CD4-positive, alpha-beta T cell (primary cell): ENCODE measurements at places on chromosomes 2 and 18. TPM values are rescaled to one million over a fixed set of nuclear protein-coding genes. Genes with fewer than 3 reads are reported as not detected.

DNA sequence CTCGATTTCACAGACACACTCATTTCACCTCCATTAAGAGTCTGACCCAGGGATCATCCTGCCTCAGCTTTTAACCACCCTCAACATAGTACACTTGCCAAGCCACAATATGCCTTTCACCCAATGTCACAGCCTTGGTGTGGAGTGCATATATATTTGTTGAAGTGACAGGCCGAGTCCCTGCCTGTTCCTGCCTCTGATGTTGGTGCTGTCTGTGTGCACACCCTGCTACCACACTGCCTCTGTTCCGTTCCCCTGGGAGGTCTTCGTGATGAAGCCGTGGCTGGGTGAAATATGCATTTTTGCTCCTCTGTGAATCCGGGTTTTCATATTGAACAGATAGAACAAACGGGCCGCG lies 90.3 kb downstream of the RNF144A start:
- DNase-seq: no peak

DNA sequence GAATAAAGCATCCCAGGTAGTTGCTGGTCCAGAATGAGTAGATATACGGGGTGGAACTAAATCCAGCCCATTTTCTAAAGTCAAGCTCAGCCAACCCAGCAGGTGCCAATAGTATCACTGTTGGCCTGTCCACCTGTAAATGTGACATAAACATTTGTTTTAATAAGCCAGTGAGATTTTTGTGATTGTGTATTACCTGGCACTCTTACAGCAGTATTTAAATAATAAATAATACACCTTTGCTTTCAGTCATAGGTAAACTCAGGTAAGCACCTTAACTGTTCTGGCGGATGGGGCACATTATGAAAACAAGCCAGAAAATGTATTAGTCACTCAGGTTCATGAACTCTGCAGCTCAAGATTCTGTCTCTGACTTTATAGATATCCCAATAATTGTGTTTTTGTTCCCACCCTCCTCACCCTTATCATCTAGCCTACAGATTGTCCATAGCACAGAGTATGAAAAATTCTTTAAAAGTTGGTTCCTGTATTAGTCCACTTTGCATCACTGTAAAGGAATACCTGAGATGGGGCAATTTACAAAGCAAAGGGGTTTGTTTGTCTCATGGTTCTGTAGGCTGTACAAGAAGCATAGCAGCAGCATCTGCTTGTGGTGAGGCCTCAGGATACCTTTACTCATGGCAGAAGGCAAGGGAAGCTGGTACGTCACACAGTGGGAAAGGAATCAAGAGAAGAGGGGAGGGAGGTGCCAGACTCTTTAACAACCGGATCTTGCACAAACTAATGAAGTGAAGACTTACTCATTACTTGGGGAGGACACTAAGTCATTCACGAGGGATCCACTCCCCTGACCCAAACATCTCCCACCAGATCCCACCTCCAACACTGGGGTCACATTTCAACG lies 73.0 kb upstream of the CYRIA start:
- DNase-seq: no peak

RBM44 gene
- total RNA-seq: 2.8 TPM

- DNase-seq: no peak
Observed at GRCh38 chr18:39774957-39775598, 2180.0 kb upstream of the PIK3C3 start.

DNA sequence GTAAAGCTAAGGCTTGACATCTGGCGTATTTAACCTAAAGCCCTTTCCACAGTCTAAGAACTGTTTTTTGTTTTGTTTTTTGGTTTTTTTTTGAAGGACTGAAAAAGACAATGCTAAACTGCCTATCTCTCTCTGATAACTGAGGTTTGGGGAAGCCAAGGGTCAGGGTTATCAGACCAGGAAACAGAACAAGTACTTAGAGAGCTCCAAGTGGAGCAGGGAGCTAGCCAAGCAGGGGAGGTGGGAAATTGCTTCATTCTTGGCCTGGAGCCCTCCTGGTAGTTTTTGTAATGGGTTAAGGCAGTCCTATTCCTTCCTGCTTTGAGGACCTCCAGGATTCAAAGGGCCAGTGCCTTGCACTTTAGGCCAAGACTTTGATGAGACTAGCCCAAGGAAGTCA lies 154.3 kb upstream of the LTBP1 start:
- DNase-seq: no peak

TUBA3E gene
- total RNA-seq: not detected

DNA sequence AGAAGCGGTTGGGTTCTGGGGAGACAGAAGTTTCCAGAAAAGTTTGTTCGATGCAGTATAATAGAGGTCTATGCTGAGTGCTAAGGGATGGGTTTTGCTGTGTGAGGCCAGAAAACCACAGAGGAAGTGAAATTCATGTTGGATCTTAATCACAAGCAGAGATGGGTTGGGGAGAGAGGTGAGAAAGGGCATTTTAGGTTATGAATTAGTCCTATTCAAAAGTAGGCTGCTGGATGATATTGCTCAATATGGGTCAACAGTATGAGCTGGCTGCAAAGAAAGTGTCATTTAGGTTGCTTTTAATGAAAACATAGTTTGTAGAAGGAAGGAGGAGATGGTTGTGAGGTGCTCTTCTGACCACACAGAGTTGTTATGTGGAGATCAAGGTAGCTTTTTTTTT lies 118.8 kb upstream of the LHCGR start:
- DNase-seq: no peak

CCDC102B gene
- total RNA-seq: 2.6 TPM

DNA sequence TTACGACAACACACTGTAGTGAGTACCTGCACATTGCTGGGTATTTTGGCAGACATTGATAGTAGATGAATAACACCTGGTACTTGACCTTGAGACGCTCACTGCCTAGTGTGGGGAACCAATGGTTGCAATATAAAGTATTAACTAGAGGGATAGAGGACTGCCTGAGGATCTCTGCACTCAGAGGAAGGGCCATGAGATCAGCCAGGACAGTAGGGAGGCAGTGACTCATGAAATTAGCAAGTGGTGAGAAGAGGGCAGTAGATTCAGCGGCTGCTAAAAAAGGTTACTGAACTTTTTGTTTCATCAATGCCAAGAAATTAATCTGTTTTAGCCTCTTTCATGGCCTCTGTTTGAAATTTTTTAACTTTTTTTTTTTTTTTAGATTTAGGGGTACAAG lies 250.8 kb upstream of the TCF4 start:
- DNase-seq: no peak

DNA sequence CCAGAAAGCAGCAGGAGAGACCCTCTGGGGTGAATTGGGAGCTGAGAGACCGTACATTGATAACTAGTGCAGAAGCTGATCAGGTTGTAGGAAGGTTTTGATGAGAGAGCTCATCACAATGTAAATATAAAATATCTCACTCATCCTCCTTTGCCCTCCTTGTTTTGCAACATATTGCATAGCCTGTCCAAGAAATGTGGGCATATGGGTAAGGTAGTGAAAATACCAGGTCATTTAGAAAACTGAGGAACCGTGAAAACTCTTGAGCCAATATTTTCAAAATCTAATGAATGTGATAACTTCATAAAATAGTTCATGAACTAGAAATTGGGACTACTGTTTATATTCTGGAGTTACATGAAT lies 31.4 kb downstream of the C18orf54 start:
- DNase-seq: no peak

GRCh38 chr2:11409572-11409959 lies 56.4 kb downstream of the E2F6 start:
- no peak for DNase-seq

FN1 gene
- 0.41 TPM for total RNA-seq

GRCh38 chr2:134009440-134009839 lies 244.4 kb upstream of the MGAT5 start:
- no peak for DNase-seq

GRCh38 chr2:224569654-224570053 lies 15.5 kb downstream of the CUL3 start:
- no peak for DNase-seq

- no peak for DNase-seq
Observed at GRCh38 chr2:201955231-201955630, 78.4 kb upstream of the FZD7 start.

DNA sequence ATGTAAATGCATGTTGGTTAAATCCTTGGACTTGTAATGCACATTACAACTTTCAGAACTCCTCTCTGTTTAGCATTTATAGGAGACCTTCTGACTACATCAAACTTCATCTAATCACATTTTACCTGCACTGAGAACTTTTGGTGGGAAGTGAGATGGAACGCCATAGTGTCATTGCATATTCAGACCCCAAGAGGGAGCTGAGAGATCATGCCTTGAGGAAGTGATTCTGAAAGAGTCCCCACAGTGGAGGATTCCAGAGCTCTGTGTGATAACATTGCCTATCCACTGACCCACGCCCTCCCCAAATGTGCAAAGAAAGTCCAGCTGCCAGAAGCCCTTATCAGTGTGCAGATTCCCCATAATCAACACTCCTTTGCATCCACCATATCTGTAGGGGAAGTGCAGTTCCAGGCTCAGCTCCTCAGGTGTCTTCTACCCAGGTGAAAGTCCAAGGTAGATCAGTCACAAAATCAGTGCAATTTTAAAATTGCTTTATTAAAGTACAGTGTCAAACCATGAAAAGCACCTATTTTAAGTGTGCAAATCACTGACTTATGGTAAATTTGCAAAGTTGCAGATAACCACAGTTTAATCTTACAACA lies 212.4 kb downstream of the RPIA start:
- DNase-seq: peak; percentile 39

DNA sequence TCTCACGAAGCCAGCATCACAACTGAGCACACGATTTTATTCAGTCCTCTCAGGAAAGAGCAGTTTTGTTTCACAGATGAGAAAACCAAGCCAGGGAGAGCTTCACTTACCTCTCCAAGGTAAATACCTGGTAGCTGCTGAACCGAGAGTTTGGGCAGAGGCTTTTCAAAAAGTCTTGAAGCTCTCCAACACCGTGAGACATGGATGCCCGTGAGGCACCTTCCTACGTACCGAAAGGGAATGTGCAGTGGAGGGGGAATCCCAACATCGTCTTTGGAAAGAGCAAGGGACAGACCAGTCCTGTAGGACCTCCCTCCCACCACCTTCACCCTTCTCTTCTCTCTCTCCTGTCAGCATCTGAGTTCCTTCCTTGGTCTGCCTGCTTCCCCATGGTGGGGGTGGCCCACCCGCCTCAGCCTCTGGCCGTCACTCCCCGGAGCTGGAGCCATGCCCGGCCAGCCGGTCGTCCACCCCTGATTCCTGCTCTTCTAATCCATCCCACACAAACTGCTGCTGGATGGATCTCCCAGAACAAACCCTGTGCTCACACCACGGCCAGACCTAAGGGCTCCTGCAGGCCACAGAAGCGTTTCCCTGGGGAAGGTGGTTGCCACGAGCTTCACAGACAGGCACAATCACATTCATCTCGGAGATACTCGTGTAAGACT lies 97.3 kb upstream of the SNTG2 start:
- no peak for DNase-seq

- DNase-seq: no peak
Observed at GRCh38 chr18:37956902-37957301, 391.3 kb upstream of the CELF4 start.

- no peak for DNase-seq
Observed at GRCh38 chr2:73202156-73203054, at the start of gene NOTO. Gene NOTO, plus strand, starts transcription at chr2:73202574. Its CDS starts 93 bp downstream, at chr2:73202667.

INPP5D gene
- 154 TPM for total RNA-seq

DNA sequence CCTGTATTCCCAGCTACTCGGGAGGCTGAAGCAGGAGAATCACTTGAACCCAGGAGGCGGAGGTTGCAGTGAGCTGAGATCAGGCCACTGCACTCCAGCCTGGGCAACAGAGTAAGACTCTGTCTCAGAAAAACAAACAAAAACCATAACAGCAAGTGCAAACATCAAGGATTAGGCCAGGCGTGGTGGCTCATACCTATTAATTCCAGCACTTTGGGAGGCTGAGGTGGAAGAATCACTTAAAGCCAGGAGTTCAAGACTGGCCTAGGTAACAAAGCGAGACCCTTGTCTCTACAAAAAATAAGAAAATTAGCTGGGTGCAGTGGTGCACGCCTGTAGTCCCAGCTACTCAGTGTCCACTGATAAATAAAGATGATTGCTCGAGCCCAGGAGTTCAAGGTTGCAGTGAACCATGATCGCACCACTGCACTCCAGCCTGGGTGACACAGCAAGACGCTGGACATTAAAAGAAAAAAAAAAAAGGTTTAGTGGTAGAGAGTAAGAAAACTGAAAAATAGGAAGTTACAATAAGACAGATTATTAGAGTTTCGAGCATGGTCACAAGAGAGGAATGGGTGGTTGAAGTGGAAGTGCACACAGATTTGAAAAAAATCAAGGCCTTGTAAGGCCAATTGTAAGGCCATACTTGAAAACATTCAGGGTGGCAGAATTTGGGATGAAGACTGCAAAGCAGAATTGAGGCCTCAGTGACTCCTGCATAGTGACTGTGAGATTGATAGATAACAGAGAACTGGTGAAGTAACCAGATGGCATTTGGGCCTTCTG lies 6.4 kb upstream of the KCMF1 start:
- no peak for DNase-seq

- DNase-seq: peak; percentile 64
Observed at GRCh38 chr18:23257686-23258565, 122.6 kb downstream of the CABLES1 start.

DNA sequence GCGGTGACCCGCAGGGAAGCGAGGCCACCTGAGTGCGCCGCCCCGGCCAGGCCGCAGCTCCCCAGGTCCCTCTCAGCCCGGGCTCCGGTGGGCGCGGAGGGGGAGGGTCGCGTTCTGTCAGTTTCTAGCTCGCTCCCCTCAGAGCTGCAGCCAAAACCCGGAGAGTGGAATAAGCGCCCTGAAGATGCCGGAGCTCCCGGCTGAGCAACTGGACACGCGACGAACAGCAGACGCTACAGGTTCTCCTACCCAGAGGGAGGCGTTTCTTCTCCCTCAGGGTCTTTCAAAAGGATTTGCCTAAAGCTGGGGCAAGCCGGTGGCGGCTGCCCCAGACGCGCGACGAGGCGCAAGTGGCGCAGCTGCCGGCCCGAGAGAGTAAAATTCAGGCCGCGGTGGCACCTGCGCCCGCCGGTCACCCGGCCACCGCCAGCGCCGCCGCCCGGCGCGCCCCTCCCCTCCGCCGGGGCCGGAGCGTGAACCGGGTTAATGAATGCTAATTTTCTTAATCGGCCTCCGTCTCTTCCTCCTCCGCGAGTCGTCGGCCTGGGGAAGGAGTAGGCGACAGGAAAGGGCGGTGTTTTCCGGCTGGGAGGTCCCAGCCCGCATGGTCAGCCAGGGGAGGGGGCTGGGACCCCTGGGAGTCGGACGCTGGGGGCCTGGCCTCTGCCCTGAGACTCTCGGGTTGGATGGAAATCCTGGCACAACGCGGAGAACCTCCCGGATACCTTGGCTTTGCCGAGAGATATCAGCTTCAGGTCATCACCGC lies 845 bp upstream of the CDC42EP3 start:
- DNase-seq: peak; percentile 55

DNA sequence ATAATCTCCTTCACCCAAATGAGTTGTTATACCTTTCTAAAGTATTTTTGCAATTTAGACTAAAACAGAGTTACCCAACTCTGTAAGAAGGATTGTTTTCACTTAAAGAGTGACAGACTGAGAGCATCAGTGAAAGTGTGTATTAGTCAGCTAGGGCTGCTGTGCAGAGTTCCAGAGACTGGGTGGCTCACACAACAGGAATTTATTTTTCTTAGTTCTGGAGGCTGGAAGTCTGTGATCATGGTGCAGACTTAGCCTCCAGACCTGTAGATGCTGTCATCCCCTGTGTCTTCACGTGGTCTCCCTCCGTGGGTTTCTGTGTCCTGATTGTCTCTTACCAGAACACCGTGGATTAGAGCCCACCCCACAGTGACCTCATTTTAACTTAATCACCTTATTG lies 40.0 kb downstream of the BCL2L11 start:
- DNase-seq: no peak

MZT2B gene
- total RNA-seq: 254 TPM
